Stimulated activated CD8-positive, alpha-beta memory T cell treated with anti-CD3 and anti-CD28 coated beads, Interleukin-12 subunit alpha, Interleukin-12 subunit beta, amount 100 ng/mL, for 4 hours (primary cell): ENCODE measurements at places on chromosomes 3 and 15.

DNA sequence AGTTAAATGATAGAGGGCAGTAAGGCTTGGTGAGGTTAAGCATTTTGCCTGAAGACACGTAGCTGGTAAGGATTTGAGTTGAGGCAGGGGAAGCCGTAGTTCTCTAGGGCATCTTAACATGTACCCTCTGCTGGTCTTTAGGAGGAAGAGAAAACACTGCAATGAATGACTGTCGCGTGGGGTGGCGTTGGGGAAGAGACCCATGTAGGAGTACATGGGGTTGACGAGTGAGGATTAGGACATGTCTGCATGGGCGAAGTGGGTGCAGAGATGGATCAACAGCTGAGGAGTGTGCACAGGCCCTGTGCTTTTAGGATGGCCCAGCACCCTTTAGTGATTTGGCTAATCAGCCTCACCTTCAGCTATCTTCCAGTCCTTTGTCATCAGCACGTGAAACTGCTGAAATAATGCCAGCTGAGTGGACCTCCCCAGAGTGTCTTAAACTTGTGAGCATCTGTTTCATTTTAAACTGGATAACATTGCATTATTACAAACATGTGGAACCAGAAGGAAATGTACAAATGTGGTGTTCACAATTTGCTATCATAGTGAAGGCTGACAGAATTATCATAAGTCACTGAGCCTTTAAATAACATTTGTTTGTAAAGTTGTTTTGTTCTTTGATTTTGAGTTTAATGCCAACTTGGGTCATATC, 15.3 kb downstream of the P2RY14 start:
- no peak for DNase-seq

DNA sequence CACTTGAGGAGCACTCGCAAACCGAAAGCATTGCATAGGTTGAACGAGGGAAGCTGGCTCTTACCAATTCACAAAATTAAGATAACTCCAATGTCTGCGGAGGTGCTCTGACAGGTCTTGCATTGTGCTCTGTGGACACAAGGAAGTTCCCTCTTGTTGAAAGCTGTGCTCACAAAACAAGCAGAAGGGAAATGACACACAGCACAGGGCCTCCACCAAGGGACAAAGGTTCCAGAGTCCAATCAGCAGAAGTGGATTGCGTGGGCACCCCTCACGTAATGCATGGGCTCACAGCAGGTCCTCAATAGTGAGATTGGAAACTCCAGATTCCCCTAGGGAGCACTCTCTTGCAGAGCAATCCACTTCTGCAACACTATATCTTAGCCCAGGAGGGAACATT, 89.9 kb downstream of the ATP10A start:
- no peak for DNase-seq

- no peak for DNase-seq
These were observed 210.8 kb downstream of the CGGBP1 start for GRCh38 chr3:87848003-87848402.

DNA sequence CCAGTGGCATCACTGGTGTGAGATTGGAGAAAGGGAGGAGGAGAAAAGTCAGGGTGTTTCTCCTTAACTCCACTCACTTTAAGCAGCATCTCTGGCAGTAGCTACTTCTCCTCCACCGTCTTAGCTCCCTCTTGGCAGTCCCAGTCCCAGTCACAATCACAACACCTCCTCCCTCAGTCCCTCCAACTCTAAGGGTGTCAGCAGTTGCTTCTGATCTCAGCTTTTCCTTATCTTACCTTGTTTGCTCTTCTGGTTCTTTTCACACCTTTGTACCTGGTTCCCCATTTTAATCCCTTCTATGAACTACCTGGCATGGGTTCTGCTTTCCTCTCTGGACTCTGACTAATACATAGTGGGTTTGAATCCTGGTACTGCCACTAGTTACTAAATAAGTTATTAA, 188.3 kb upstream of the CTDSPL start:
- DNase-seq = no peak

DNA sequence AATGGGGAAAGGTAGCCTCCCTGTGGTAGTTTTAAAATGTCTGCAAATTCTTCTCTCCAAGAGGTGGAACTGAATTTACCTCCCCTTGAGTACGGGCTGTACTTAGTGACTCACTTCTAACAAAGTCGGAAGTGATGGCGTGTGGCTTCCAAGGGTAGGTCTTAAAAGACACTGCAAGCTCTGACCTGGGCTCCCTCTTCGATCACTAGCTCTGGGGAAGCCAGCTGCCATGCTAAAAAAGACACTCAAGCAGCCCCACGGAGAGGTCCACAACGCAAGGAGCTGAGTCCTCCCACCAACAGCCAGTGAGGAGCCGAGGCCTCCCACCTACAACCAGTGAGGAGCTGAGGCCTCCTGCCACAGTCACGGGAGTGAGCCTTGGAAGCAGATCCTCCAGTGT, 122.0 kb upstream of the HACD2 start:
- DNase-seq = no peak

DNA sequence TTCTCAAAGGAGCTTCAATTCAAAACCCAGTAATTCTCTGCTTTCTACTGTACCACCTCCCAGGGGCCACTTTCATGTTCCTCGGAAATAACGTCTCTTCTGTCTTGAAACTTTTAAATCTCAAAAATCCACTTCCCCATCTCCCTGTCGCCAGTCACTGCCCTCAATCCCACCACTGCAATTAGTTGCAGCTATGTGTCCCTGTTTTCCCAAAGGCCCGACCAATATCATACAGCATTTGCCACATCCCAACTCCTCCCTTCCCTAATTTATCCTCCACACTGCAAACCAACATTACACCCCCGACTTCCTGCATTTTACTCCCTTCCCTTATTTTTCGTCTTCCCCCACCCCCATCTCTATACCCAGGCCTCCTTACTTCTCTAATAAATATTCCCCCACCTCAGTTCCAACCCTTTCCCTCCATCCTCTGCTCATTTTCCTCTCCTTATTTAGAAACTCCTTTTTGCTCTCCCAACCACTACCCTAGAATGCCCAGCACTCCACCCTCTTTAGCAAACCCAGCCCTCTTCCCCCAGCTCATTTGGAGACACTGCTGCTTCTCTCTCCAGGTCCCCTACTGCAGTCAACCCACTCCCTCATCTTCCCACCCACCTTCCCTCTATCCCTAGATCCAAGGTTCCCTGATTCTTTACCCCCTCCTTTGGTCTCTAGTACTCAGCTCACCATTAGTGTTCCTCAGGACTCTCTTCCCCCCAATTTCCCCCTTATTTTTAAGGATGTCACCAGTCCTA, 1.1 kb downstream of the NPTN start:
- DNase-seq = no peak

GRCh38 chr3:123449997-123450604, 1.2 kb upstream of the ADCY5 start:
- no peak for DNase-seq

DNA sequence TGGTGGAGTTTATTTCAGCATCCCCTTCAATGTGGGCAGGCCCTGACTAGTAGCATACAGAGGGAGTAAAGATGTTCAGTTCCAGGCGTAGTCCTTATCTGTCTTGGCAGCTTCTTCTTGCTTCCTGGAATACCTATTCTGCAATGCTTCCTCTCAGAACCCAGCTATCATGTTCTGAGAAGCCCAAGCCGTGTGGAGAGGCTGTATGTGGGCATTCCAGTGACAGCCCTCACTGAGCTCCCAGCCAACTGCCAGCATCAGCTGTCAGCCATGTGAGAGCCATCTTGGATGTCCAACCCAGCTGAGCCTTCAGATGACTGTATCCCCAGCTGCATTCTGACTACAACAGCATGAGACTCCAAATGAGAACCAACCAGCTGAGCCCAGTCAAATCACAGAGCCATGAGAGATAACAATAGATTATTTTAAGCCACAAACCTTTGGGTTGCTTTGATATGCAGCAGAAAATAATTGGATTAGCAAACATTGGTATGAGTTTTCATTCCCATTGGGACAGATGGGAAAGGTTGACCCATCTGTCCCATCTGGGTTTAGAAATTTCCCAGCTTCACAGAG, 8.4 kb upstream of the CMTM7 start:
- no peak for DNase-seq

DNA sequence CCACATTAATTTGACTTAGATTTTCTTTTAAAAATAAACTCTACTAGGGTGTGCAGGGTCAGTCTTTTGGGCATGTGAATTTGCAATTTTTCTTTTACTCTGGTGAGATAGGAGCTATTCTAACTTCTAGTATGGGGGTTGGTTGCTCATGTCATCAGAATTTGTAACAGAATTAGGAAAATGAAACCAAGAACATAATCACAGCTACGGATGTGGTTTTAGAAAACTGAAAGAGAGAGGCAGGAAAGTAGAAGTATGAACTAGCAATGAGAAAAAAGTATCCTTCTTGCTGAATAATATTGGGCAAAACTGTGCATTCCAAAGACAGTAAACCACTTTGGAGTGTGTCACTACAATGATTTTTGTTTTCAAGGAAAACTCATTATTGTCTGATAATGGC, 43.3 kb downstream of the ADPGK start:
- no peak for DNase-seq

GRCh38 chr15:78807359-78807758, 3.9 kb downstream of the ADAMTS7 start:
- no peak for DNase-seq

DNA sequence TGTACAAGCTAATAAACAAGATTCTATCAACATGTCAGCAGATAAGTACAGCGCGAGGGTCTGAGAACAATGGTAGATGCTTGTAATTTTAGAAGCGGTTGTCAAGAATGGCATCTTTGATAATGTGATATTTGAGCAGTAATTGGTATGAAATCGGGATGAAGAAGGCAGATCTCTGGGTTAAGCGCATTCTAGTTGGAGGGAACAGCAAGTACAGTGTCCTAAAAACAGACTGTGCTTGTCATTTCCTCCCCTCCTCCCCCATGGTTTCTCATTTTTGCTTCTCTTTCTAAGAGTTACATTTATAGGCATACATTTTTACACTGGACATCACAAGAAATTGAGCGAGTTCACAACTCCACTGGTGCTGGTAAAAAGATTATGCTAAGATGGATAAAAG, 23.3 kb downstream of the TGFBR2 start:
- no peak for DNase-seq

- DNase-seq = no peak
These were observed 908.9 kb downstream of the ROBO1 start for GRCh38 chr3:78858910-78859309.

- no peak for DNase-seq
These were observed 161.6 kb downstream of the GAP43 start for GRCh38 chr3:115784739-115785536.

DNA sequence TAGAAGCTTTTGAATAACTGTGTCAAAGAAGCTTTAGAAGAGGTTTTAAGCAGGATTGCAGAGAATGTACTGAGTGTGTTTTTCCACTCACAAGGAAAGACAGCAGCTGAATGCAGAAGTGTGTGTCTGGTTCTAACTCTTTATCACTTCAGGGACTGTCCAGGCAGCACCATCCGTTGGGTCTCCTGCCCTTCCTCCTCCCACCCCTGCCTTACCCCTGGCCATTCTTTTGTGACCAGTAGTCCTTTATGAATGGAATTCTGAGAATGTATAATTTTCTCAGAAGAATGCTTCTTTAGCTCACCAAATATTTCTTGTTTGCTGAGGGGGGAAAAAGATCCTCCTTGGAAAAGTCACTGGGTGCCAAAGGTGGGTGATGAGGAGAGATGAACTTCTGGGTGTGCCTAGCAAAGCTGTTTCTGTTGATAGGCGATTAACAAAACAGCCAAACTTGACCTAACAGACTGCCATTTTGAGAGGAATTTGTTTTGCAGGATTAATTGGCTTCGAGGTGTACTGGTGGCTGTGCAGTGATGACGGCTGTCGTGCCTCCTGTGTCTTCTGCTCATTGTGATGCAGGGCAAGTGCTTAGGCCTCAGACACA, 70.9 kb downstream of the IGF1R start:
- no peak for DNase-seq

GRCh38 chr3:18738393-18739098, 313.4 kb upstream of the SATB1 start:
- DNase-seq = no peak

- no peak for DNase-seq
These were observed 86.3 kb downstream of the DNAJC13 start for GRCh38 chr3:132503559-132503958.

GRCh38 chr3:27589795-27590194, 105.6 kb upstream of the SLC4A7 start:
- DNase-seq = no peak

GRCh38 chr3:51943451-51944391, 1.6 kb downstream of the PARP3 start:
- no peak for DNase-seq

DNA sequence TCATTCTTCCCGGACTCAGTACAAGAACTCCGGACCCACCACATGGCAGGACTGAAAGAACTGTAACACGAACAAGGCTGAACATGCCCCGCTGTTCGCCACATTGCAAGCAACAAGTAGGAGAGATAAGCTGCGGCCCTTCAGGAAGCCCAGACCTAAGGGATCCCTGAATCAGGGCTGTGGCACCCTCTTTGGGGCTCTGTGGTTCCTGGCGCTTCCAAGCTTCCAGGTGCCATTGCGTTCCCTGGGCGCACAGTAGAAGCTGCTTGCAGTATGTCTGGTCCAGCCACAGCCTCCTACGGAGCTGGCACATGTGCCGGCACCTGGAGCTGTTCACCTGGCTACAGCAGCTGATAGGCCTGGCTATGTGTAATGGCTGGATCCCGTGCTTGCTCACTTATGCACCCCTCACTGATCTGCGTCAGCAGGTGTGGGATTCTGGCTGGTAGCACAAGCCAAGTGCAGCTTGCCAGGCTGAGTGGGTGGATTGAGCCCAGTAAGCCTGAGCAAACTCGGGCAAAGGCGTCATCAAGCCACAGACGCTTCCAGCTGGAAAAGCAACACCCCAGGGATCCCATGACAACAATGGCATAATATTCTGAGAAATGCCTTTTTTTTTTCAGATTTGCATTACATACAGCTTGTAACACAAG, 748.6 kb upstream of the GBE1 start:
- DNase-seq = no peak

DNA sequence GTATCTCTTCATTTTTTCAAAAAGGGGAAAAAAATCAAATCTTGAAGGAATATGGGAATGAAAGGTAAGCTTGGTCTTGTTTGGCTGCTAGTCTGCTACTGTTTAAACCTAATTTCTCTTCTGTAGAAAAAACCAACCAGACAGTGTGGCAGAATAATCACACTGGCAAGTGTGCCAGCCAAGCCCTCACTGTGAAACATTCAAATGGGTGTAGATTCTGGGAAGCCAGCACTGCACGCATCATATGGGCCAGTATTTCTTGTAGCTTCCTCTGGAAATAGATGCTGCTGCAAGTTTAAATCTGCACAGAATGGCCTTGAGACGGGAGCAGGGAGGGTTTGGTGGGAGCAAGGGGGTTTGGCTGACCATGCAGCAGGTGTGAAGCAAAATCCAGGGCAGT, 62.1 kb downstream of the POMGNT2 start:
- no peak for DNase-seq

DNA sequence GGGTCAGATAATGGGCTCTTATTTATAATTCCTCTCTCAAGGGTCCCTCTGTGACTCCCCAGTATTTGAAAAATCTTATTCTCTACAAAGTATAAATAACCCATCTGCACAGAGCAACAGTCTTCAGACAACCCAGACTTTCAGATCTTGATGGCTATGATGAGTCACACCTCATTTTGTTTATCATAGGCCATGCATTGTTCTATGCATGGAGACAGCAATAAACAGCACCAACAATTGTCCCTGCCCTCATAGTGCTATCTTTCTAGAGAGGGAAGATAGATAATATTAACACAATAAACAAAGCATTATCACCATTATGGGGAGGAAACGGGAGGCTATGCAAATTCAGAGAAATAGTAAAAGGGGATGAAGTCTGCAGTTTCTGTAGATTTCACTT, 13.4 kb downstream of the FHIT start:
- no peak for DNase-seq

- DNase-seq = no peak
These were observed 18.0 kb upstream of the ARNT2 start for GRCh38 chr15:80386151-80386550.

GRCh38 chr3:5466717-5467116, 279.2 kb downstream of the EDEM1 start:
- no peak for DNase-seq
